ENCODE measurements at places on chromosomes 5 and 9. TPM values are rescaled to one million over a fixed set of nuclear protein-coding genes. Genes with fewer than 3 reads are reported as not detected.

- DNase-seq: no peak
Observed at GRCh38 chr9:131062969-131063368, 33.4 kb upstream of the AIF1L start.

Gene C9
- polyA plus RNA-seq: 0.24 TPM

Gene PTGDS
- 34.0 TPM for polyA plus RNA-seq

DNA sequence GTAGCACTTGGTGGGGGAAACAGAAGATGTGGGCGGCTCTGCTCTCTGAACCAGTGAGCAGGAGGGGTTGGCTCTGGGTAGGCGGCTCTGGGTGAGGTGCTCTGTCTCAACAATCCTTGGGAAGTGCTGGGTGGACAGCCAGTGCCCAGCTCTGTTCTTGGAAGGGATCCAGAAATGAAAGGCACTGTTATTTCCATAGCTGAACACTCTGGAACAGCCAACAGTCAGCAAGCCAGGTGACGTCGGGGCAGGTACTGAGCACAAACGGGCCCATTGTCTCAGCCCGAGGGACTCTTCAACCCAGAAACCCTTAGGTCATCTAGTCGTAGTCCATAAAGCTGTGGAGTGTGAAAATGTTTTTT lies 36.3 kb downstream of the OLFM1 start:
- no peak for DNase-seq

DNA sequence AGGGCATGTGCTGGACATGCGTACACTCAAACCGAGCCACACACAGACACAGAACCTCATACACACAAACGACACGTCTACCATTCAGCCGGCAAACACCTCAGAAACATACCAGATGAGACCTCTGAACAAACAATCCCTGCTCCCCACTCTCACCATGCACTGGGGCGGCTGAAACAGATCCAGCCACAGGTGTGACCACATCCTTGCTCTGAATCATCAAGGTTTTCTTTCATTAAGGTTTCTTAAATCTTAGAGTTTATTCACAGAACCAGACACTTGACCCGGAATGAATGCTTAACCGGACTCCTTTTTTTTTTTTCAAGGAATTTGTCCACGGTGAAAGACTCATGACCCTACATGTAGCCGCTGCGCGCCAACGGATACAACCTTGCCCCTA lies 26.2 kb downstream of the TERT start:
- no peak for DNase-seq

Gene POLE3
- polyA plus RNA-seq: 63.6 TPM

All from left renal cortex interstitium (tissue), 4 donors.